ENCODE measurements at places on chromosomes 4 and X. TPM values are rescaled to one million over a fixed set of nuclear protein-coding genes. Genes with fewer than 3 reads are reported as not detected.

USP26 gene
- total RNA-seq: not detected

AKAP4 gene
- not detected for total RNA-seq

C4orf17 gene
- total RNA-seq: not detected

HTR2C gene
- total RNA-seq: not detected

GLOD5 gene
- total RNA-seq: not detected

VSIG4 gene
- total RNA-seq: not detected

MAGED2 gene
- total RNA-seq: 111 TPM

NXF2B gene
- total RNA-seq: not detected

CXCL3 gene
- 156 TPM for total RNA-seq

GIMD1 gene
- not detected for total RNA-seq

CTSO gene
- total RNA-seq: 3.7 TPM

XAGE1A gene
- total RNA-seq: not detected

PWWP3B gene
- not detected for total RNA-seq

TASL gene
- not detected for total RNA-seq

SULT1B1 gene
- total RNA-seq: not detected

C4orf51 gene
- total RNA-seq: not detected

RS1 gene
- not detected for total RNA-seq

KIF4A gene
- 5.2 TPM for total RNA-seq

UGT2B11 gene
- not detected for total RNA-seq

CDKL2 gene
- 0.46 TPM for total RNA-seq

RNF128 gene
- 0.53 TPM for total RNA-seq

JAKMIP1 gene
- not detected for total RNA-seq

CITED1 gene
- not detected for total RNA-seq

EPGN gene
- 75.9 TPM for total RNA-seq

TKTL2 gene
- not detected for total RNA-seq

FRAS1 gene
- total RNA-seq: 11.1 TPM

LETM1 gene
- 49.6 TPM for total RNA-seq

NMU gene
- total RNA-seq: 0.78 TPM

UGT2A3 gene
- not detected for total RNA-seq

MAOB gene
- total RNA-seq: not detected

PNMA6A gene
- 0.11 TPM for total RNA-seq

ARSJ gene
- total RNA-seq: 20.1 TPM

TRIM75 gene
- total RNA-seq: not detected

DKK2 gene
- not detected for total RNA-seq

SYN1 gene
- not detected for total RNA-seq

UTP3 gene
- 26.6 TPM for total RNA-seq

MND1 gene
- total RNA-seq: 17.0 TPM

KCND1 gene
- total RNA-seq: 0.47 TPM

FMR1NB gene
- total RNA-seq: not detected

TMEM185A gene
- total RNA-seq: 8.5 TPM

MEPE gene
- total RNA-seq: not detected
